ENCODE measurements at places on chromosomes 1 and 21.
A peak's percentile ranks its signal among the peaks of the same experiment; 100 is the strongest.

- no peak for DNase-seq
Measured at GRCh38 chr1:225767634-225768540, 9.7 kb upstream of the SRP9 start.

DNA sequence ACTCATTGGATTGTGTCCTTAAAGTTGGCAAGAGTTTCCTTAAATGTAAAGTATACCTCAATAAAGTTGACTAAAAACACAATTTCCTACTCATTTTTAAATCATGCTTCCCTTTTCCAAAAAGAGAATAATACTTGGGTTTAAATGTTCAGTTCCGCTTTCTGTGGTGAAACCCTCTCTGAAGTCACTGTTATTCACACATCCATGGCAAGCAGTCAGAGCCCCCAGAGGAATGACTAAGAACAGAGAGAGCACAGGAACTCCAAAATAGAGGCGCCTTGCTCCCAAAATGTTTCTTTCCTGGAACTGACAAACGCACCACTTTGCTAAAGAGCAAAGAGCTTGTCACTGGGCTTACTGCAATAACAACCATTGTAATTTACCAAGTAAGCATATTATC is 142.5 kb downstream of the TIAM1 start:
- no peak for DNase-seq

- DNase-seq: peak; percentile 21
Measured at GRCh38 chr1:31705080-31705866, 1.5 kb upstream of the COL16A1 start.

DNA sequence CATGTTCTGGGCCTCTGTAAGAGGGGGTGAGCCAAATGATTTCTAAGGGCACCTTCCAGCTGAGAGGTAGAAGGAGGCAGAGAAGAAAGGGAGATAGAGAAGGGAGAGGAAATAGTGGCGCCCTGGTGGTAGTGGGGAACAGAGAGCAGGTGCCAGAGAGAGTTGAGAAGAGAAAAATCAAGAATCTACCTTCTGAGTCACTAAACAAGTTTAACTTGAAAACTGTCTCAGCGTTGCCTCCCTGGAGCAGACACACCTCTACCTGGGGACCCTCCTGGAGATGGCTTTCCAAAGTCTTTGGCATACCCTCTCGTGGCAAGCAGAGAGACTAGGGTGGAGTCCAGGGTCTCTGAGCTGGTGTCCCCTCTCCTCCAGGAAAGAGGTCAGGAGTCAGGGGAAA is 1.1 kb upstream of the SLC45A3 start:
- DNase-seq: no peak

GRCh38 chr1:31224068-31224467 is 15.6 kb downstream of the NKAIN1 start:
- no peak for DNase-seq

- DNase-seq: no peak
Measured at GRCh38 chr1:220873868-220874655, 5.2 kb upstream of the HLX start.

DNA sequence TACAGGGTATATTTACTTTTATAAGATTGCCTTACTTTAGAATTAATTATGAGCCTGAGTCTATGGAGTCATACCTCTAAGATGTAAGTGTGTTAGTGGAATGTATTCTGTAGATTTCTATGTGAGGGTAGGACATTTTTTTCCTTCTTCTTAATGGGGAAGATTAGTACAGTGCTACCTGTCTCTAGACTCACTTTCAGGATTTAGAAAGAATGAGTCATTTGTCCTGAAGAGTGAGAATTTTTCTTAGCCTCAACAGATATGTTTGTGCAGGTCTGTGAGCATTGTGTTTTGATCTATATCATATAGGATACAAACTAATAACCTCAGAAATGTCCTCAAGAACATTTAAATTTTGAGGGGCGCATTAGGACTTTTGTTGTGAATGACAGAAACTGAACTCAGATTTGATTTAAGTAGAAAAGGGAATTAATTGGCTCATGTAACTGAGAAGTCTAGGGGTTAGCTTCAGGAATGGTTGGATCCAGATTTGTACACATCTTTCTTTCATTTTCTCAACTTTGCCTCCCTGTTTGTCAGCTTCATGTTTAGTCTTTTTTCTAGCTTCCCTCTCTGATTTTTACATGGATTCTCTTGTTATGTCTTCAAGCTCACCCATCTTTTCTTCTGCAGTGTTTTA is 45.3 kb downstream of the TTC3 start:
- no peak for DNase-seq

GRCh38 chr1:230266456-230266855 is 159.7 kb downstream of the PGBD5 start:
- no peak for DNase-seq

DNA sequence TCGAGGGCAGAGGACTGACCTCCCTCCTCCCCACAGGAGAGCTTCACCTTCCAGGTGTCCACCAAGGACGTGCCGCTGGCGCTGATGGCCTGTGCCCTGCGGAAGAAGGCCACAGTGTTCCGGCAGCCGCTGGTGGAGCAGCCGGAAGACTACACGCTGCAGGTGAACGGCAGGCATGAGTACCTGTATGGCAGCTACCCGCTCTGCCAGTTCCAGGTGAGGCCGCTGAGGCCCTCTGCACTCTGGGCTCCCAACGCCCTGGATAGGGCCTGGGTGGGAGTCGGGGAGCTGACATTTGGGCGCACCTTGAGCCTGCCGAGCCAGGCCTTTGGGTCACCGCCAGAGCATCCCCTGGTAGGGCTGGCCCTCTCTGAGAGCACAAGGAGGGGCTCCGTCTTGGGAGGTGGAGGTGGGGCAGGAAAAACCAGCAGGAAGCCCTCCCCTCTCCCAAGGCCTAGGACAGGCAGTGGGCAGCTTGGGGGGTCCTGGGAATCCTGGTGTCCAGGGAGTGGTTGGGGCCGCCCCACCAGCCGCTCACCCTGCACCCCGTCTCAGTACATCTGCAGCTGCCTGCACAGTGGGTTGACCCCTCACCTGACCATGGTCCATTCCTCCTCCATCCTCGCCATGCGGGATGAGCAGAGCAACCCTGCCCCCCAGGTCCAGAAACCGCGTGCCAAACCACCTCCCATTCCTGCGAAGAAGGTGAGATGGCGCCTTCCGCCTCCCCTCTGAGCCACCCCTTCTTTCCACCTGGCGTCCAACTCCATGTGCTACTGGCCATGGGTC is 65.1 kb downstream of the PIK3CD start:
- no peak for DNase-seq

DNA sequence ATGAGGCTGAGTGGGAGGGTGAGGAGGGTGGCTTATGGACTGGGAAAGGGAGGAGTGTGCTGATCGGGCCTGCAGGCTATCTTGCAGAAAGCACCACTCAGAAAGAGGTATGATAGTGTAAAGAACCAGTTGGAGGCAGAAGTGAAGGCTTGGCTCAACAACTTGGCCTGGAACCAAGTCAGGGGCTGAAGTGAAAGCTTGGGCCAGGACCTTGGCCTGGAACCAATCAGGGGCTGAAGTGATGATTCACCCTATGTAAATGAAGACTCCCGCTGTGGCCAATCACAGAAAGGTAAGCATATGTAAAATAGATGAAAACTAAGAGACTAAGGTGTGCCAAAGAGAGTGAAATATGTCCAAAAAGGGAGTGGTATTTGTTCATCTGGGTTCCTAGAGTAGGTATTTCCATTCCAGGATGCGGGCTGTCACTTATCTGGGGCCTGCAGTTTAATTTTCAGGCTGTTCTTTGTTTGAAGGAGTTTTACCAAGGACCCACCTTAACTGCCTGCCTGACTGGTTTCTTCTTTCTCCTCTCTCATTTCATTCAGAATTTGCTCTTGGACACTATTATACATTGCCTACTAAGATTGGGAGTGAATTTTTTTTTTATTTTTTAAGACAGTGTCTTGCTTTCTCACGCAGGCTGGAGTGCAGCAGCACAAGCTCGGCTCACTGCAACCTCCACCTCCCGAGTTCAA is 5.1 kb upstream of the RFX5 start:
- DNase-seq: no peak

DNA sequence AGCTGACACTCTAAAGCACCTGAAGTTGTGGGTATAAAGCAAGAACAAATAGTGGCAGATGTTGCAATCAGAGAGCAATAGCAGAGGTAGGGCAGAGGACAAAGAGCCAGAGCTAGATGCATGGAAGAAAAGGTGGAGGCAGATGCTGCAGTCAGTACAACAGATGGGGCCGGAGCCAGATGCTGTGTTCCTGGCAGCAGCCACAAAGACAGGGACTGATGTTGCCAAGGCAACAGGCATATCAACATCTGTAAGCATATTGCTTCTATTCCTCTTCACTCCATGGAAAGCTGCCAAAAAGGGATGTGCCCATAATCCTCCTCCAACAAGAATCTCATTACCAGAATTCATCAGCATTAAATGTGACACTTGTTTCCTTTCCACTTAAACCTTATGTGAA is 108.0 kb downstream of the TNNI3K start:
- no peak for DNase-seq

DNA sequence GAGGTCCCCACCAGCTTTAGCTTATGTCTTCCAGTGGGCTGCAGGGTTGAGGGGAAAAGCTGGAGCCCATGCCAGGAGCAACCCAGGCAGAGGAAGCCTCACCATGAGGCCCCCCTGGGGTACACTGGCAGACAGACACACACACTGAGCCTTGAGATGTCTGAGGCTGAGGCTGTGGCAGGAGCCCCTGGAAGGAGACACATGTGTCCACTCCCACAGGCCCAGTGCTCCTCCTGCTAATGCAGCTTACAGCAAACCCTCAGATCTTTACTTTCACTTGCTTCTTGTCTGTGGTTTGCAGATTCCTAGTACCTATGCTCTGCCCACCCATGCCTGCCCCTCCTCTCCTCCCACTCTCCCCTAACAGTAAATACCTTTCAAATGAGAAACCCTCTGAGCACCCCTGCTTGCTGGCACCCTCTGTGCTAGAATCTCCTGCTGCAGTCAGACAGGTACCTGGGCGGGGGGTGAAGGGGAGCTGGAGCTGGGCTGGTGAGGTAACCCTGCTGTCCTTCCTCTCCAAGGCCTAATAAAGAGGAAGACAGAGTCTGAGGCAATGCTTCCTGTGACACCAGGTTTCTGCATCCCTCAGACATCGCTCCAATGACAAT is 63.4 kb upstream of the NEK2 start:
- no peak for DNase-seq

DNA sequence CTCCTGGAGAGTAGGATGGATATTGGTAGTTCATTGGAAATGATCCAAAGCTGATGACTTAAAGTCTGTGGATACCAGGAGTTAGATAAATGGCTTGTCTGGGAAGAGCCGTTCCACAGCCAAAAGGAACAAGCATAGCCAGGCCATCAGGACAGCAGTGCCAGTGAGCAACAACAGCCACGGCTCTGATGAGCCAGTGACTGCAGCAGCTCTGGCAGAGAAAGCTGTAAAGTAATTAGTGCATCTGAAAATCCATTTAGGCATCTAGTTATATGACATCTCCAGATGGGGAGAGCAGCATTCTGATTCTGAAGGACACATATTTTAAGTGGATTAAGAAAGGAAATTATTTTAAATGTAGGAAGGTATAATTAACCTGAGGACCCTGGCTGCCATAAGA is 256.2 kb upstream of the PLXNA2 start:
- DNase-seq: no peak

- no peak for DNase-seq
Measured at GRCh38 chr1:206580438-206581113, 31.7 kb downstream of the EIF2D start.

DNA sequence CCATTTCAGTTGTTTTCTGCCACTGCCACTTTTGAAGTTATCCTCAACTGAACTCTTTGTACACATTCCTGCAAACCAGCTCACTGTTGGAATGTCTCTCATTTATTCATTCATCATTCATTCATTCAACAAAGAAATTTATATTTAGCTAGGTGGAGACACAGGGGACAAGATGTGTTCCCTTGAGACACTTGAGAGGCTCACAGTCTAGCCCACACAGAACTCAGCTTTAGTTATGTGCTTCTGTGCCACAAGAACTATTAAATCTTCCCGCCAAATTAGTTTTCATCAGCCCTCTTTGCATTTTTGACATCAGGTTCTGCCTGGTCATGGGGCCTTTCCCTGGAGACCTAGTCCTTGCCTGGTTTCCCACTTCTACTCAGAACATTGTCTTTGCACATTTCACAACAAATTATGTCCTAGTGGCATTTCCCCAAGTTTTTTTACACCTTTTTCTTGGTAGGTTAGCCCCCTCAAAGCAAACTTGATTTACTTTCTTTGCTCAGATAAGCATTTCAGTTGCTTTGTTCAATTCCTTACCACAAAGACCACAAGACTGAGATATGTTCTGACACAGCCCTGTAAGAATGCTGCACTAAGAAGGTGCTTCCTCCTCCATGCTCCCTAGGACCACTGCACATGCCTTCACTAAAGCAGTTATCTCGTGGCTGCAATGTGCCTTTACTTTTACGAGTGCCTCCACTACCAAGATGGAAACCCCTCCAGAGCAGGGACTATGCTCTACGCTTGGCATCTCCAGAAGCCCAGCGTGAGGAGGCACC is 31.0 kb downstream of the ILDR2 start:
- DNase-seq: no peak

DNA sequence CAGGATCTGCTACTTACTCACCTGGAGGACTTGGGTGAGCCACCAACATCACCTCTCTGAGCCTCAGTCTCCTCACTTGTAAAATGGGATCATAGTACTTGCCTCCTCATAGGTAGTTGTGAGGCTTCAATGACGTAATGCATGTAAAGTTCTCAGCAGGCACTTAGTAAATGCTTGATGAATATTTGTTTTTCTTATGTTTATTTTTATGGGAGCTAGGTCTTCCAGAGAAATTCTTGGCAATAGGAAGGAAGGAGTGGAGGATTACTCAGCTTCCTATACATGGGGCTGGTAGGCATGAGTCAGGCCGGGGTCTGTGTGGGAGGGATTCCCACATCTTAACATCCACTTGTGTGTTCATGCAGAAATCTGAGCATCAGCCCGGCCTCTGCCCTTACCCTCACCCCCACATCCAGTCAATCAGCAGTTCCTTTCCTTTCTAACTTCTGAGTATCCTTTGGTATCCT is 95.4 kb upstream of the USP24 start:
- DNase-seq: no peak

DNA sequence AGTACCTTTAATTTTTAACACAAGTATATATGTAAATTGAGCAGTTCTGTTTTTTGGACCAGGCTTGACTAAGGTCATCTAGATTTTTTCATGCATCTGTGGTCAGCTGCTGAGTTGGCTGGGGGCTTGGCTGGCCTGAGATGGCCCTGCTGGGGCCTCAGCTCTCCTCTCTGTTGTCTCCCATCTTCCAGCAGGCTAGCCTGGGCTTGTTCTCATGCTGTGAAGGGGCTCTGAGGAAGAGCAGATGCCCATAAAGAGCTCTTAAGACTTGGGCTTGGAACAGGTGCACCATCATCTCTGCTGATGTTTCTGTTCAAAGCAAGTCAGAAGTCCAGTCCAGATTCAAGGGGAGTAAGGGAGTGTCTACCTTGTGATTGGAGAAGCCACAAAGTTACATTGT is 51.2 kb upstream of the TNR start:
- no peak for DNase-seq

Data from T-helper 1 cell (primary cell).